ENCODE measurements at places on chromosomes 12 and 14. TPM values are rescaled to one million over a fixed set of nuclear protein-coding genes. Genes with fewer than 3 reads are reported as not detected.

GRCh38 chr14:80575763-80576162 is 364.5 kb upstream of the DIO2 start:
- H3K36me3 ChIP-seq, result no peaks in the 10 kb centered on the region
- no peak for DNase-seq
- no peaks in the 10 kb centered on the region for H3K27me3 ChIP-seq
- H3K4me3 ChIP-seq, result no peak overlapping the region

- H3K36me3 ChIP-seq, result no peaks in the 10 kb centered on the region
- H3K27me3 ChIP-seq, result no peaks in the 10 kb centered on the region
- no peak for DNase-seq
- H3K4me3 ChIP-seq, result no peak overlapping the region
- no peak overlapping the region for H3K27ac ChIP-seq
These were observed 81.1 kb downstream of the PELI2 start for GRCh38 chr14:56199095-56199981.

The KCNMB4 gene
- total RNA-seq, result 1.4 TPM

DNA sequence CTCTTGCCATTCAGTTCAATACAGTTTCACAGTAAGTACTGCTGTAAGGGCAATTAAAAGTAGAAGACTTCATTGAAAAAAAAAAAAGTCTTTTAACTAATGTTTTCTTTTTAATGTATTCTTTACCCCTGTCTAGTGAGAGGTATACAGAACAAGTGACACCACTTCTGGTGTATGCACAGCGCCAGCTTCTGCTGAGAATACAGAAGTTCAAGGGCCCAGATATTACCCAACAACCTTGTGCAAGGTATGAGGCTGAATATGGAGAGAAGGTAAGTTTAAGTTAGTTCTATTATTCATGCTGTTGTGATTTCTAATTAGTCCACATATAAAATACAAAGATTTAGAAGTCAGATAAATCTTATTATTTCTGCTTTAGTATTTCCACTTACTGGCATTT is 168.7 kb downstream of the CFAP54 start:
- H3K4me3 ChIP-seq, result no peak overlapping the region
- DNase-seq, result no peak
- H3K4me1 ChIP-seq, result no peaks in the 10 kb centered on the region
- no peaks in the 10 kb centered on the region for H3K36me3 ChIP-seq
- H3K27ac ChIP-seq, result no peak overlapping the region

- no peak for DNase-seq
- H3K36me3 ChIP-seq, result no peaks in the 10 kb centered on the region
- no peak overlapping the region for H3K4me3 ChIP-seq
- no peaks in the 10 kb centered on the region for H3K27me3 ChIP-seq
These were observed 457.9 kb upstream of the FOXG1 start for GRCh38 chr14:28308734-28309133.

DNA sequence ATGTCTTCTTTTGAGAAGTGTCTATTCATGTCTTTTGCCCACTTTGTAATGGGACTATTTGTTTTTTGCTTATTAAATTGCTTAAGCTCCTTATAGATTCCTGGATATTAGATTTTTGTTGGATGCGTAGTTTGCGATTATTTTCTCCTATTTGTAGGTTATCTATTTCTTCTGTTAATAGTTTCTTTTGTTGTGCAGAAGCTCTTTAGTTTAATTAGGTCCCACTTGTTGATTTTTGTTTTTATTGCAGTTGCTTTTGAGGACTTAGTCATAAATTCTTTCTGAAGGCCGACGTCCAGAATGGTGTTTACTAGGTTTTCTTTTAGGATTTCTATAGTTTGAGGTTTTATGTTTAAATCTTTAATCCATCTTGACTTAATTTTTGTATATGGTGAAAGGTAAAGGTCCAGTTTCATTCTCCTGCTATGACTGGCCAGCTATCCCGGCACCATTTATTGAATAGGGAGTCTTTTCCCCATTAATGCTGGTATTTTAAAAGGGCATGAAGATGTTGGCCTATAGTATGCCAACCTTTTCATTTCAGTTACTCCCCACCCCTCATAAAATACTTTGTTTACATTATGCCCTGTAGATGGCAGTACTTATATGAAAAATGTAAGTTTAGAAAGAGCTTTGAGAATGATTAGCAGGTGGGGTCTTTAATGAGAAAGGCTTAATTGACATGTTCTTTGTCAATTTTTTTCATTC is 62.9 kb upstream of the PSMA6 start:
- no peaks in the 10 kb centered on the region for H3K27me3 ChIP-seq
- H3K36me3 ChIP-seq, result no peaks in the 10 kb centered on the region
- H3K27ac ChIP-seq, result no peak overlapping the region
- H3K4me3 ChIP-seq, result no peak overlapping the region

GRCh38 chr12:122845865-122846621 is 10.8 kb downstream of the HIP1R start:
- no peak overlapping the region for H3K27ac ChIP-seq
- DNase-seq, result no peak
- no peaks in the 10 kb centered on the region for H3K4me1 ChIP-seq
- no peaks in the 10 kb centered on the region for H3K36me3 ChIP-seq
- H3K4me3 ChIP-seq, result no peak overlapping the region

DNA sequence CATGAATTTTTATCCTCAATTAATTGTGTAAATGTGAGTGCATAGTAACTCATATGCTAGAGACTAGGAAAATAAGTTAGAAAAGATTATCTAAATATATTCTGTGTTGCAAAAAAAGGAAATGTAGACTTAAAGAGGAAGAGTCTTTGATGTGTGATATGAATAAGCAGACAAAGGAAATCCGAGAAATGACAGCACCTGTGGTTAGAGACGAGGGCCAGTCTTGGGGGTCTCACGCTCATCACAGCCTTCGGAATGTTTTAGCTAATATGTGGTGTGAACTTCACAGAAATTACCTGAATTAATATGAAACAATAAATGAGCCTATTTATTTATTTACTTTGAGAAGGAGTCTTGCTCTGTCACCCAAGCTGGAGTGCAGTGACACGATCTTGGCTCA is 11.6 kb downstream of the ATP6V0A2 start:
- H3K36me3 ChIP-seq, result peaks cover 12% of the 10 kb centered on the region
- H3K4me3 ChIP-seq, result no peak overlapping the region
- H3K4me1 ChIP-seq, result no peaks in the 10 kb centered on the region
- no peak overlapping the region for H3K27ac ChIP-seq
- DNase-seq, result no peak
- H3K27me3 ChIP-seq, result no peaks in the 10 kb centered on the region

The VDR gene
- 1.6 TPM for total RNA-seq

The DENND5B gene
- total RNA-seq, result 1.3 TPM

GRCh38 chr14:78836777-78837176 is 666.6 kb downstream of the NRXN3 start:
- H3K4me1 ChIP-seq, result no peaks in the 10 kb centered on the region
- DNase-seq, result peak; percentile 22
- no peak overlapping the region for H3K4me3 ChIP-seq
- peaks cover 3% of the 10 kb centered on the region for H3K27me3 ChIP-seq
- no peaks in the 10 kb centered on the region for H3K36me3 ChIP-seq
- H3K27ac ChIP-seq, result no peak overlapping the region

- no peak for DNase-seq
- H3K27ac ChIP-seq, result no peak overlapping the region
- H3K4me3 ChIP-seq, result no peak overlapping the region
- H3K36me3 ChIP-seq, result no peaks in the 10 kb centered on the region
- no peaks in the 10 kb centered on the region for H3K27me3 ChIP-seq
These were observed 117.5 kb downstream of the ASCL4 start for GRCh38 chr12:107891967-107892366.

DNA sequence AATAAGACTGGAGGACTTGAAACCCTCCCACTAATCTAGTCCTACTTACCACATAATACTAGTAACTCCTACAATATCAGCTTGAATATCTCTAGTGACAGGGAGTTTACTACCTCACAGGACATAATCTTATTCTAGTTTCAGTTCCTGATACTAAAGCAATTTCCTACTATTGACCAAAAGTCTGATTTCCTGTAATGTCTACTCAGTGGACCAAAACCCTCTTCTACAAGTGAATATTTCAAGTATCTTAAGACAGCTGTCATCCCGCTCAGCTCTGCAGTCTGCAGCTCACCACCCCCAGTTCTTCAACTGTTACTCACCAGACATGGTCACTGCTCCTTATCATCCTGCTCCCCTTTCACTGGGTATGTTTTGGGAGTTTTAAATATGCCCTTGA is 70.8 kb upstream of the TMCC3 start:
- no peak overlapping the region for H3K4me3 ChIP-seq
- H3K27ac ChIP-seq, result no peak overlapping the region
- no peak for DNase-seq
- no peaks in the 10 kb centered on the region for H3K27me3 ChIP-seq
- no peaks in the 10 kb centered on the region for H3K36me3 ChIP-seq
- H3K4me1 ChIP-seq, result no peaks in the 10 kb centered on the region

DNA sequence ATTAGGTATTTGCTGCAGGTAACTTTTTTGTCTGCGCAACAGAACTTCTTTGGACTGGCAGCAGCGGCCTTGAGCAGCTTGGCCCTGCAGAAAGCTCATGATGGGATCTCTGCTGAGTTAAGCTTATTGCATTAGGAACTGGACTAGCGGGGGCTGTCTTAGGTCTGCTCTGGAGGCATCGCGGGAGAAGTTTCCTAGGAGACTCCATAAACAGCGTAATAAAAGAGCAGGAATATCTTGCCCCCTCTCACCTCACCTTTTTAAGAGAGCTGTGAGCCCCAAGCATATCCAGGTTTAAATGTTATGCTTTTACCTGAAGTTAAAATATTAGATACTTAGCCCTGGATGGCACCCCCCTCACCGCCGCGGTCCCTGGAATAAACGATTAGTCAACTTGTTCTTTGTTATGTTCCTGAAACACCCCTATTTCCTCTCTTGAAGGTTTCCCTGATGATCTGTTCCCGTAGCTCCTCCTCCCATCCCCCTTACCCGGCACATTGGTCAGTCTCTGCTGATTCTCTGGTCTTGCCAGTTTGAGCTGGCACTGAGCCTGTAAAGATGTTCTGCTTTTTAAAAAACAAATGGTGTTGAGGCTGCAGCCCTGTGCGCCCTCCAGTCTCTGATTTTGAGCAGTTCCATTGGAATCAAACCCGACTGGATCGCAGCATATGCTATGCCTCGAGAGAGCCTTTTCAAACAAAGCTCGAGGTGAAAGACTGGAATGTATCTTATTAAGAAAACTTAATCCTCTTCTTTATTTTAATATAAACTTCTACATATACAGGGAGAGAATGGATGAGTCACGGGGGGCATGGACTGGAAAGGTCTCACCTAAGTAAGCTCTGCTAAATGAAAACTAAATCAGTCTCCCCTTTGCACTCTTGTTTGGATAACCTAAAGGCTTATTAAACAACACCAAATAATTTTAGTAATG is 1.9 kb downstream of the MLXIP start:
- DNase-seq, result no peak
- peak overlapping the region; percentile 82 for H3K27ac ChIP-seq
- peak overlapping the region; percentile 66 for H3K4me3 ChIP-seq
- H3K36me3 ChIP-seq, result no peaks in the 10 kb centered on the region
- no peaks in the 10 kb centered on the region for H3K27me3 ChIP-seq

- peaks cover 16% of the 10 kb centered on the region for H3K36me3 ChIP-seq
- H3K4me1 ChIP-seq, result peaks cover 39% of the 10 kb centered on the region
- no peak for DNase-seq
- H3K27me3 ChIP-seq, result no peaks in the 10 kb centered on the region
- peak overlapping the region; percentile 83 for H3K27ac ChIP-seq
These were observed 6.5 kb downstream of the NAB2 start for GRCh38 chr12:57095440-57095839.

GRCh38 chr14:60878536-60878935 is 102.3 kb downstream of the TRMT5 start:
- no peaks in the 10 kb centered on the region for H3K36me3 ChIP-seq
- H3K27me3 ChIP-seq, result no peaks in the 10 kb centered on the region
- H3K4me3 ChIP-seq, result no peak overlapping the region
- H3K27ac ChIP-seq, result no peak overlapping the region
- no peaks in the 10 kb centered on the region for H3K4me1 ChIP-seq

DNA sequence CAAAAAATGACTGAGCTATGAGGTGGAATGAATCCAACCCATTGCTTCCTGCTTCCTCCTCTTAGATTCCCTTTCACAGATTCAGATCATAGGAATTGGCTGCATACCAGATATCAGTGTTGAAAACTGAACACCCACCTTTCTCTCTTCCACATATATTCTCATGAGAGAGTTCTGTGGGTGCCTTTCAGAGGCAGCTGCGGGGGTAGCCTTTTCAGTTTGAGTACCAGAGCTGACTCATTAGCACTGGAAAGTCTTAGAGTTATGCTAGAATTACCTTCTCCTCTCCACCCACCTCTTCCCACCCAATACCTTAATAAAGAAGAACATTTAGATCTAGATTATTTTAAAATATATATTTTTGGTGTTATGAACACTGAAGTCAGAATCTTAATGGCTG is 495.4 kb upstream of the SEL1L start:
- no peak for DNase-seq
- no peaks in the 10 kb centered on the region for H3K27me3 ChIP-seq
- H3K4me1 ChIP-seq, result no peaks in the 10 kb centered on the region

GRCh38 chr12:108720757-108721514 is 10.4 kb downstream of the CORO1C start:
- no peaks in the 10 kb centered on the region for H3K4me1 ChIP-seq
- H3K27ac ChIP-seq, result no peak overlapping the region
- H3K4me3 ChIP-seq, result no peak overlapping the region
- no peaks in the 10 kb centered on the region for H3K36me3 ChIP-seq
- no peak for DNase-seq

The SLC6A15 gene
- not detected for total RNA-seq

- H3K27ac ChIP-seq, result no peak overlapping the region
- no peaks in the 10 kb centered on the region for H3K36me3 ChIP-seq
- peaks cover 7% of the 10 kb centered on the region for H3K4me1 ChIP-seq
- DNase-seq, result no peak
- H3K27me3 ChIP-seq, result no peaks in the 10 kb centered on the region
These were observed 113.6 kb upstream of the RAP1B start for GRCh38 chr12:68497107-68497506.

DNA sequence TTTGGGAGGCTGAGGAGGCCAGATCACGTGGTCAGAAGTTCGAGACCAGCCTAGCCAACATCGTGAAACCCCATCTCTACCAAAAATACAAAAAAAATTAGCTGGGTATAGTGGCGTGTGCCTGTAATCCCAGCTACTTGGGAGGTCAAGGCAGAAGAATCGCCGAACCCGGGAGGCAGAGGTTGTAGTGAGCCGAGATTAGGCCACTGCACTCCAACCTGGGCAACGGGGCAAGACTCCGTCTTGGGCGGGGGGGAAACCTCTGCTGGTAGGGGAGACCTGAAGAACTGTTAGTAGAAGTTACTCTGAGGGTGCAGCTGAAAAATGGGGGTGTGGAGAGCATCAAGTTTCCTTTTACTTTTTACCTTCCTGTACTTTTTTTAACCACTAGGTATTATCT is 2.2 kb upstream of the LRP1 start:
- no peak overlapping the region for H3K27ac ChIP-seq
- H3K36me3 ChIP-seq, result no peaks in the 10 kb centered on the region
- H3K27me3 ChIP-seq, result no peaks in the 10 kb centered on the region

The SUOX gene
- 7.9 TPM for total RNA-seq

- no peaks in the 10 kb centered on the region for H3K36me3 ChIP-seq
- no peak overlapping the region for H3K4me3 ChIP-seq
- H3K27ac ChIP-seq, result no peak overlapping the region
- no peak for DNase-seq
These were observed 892.9 kb upstream of the USP15 start for GRCh38 chr12:61367281-61367785.

The CPNE6 gene
- not detected for total RNA-seq
